ENCODE measurements at places on chromosomes 7 and 10.
A peak's percentile ranks its signal among the peaks of the same experiment; 100 is the strongest.

DNA sequence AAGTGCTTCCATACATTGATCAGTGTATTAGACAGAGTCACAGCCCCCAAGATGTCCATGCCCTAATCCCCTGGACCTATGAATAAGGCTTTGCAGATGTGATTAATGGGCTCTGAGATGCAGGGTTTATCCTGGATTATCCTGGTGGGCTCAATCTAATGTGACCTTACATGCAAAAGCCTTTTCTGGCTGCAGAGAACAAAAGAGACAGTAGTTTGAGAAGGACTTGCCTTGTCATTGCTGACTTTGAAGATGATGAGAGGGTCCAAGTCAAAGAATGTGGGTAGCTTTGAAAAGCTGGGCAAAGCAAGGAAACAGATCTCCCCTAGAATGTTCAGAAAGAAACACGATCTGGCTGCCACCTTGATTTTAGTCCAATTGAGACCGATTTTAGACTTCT lies 238.7 kb downstream of the CCSER2 start:
- DNase-seq = no peak

- DNase-seq = no peak
Observed at GRCh38 chr10:95573964-95574604, 12.9 kb upstream of the SORBS1 start.

- peak; percentile 62 for DNase-seq
Observed at GRCh38 chr10:118241229-118242137, 100.6 kb downstream of the FAM204A start.

- DNase-seq = no peak
Observed at GRCh38 chr7:75650681-75651080, 88.1 kb downstream of the HIP1 start.

- no peak for DNase-seq
Observed at GRCh38 chr7:5532536-5533335, 109.1 kb upstream of the TNRC18 start.

- no peak for DNase-seq
Observed at GRCh38 chr10:104806801-104807200, 165.7 kb downstream of the SORCS3 start.

GRCh38 chr7:128833148-128833945 lies 3.1 kb downstream of the FLNC start:
- DNase-seq = no peak

- DNase-seq = no peak
Observed at GRCh38 chr7:26387731-26388130, 96.1 kb downstream of the SNX10 start.

- DNase-seq = no peak
Observed at GRCh38 chr10:63208986-63209385, 75.9 kb downstream of the NRBF2 start.

DNA sequence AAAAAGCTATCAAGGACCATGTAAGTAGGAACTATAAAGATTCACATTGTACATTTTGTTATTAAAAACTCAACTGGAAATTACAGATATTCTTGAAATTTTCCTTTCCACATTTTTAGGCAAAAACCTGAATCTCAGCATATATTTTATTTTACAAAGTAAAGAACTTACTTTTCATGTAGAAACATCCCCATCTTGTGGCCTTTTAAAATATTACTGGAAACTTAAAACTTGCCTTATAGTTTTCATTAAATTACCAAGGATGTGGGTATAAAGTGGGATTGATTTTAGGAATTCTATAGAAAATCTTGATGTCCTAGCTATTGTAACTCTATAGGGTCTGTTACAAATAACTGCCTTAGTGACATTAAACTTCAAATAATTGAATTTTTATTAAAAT lies 10.6 kb downstream of the DBF4 start:
- DNase-seq = peak; percentile 25

DNA sequence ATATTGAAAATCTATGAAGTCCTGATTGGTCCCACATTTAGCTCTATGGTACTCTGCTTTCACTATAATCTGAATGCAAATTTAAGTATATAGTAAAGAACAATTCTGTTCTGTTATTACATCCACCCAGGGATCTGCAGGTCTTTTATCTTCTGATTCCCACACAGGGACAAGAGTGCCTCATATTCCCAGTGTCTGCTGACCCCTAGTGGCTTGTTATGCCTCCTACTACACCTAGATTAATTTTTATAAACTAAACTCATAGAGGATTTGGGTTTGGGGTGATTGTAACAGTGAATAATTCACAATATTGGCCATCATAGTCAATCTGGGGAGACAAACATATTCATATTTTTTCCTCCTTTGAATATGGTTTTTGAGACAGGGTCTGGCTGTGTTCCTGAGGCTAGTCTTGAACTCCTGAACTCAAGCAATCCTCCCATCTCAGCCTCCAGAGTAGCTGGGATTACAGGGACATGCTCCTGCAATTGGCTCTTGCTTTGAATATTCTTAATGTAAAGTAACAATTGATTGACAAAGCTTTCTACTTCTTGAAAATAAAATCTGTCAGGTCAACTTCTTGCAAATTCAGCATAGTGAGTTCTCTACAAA lies 282.1 kb downstream of the KCND2 start:
- peak; percentile 1 for DNase-seq

- no peak for DNase-seq
Observed at GRCh38 chr10:32929634-32930033, 28.4 kb downstream of the ITGB1 start.

- DNase-seq = peak; percentile 90
Observed at GRCh38 chr7:44735403-44736165, 13.1 kb upstream of the ZMIZ2 start.

DNA sequence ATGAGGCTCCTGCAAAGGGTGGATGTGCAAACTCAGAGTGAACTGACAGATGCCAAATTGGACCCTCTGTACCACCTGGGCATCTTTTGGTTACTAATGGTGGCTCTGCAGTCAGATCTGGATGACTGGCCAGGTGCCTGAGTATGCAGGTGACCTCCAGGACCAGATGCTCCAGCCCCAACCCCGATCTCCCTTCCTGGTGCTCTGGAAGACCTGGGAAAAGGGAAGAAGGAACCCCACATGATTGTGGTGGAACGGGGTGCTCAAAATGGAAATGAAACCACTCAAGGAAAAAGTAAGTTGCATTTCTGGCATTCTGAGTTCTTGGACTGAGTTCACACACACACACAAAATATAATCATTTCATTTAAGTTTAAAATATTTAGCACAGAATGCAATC lies 9.8 kb upstream of the AEBP1 start:
- DNase-seq = no peak

GRCh38 chr7:73881352-73882046 lies 20.5 kb downstream of the TMEM270 start:
- DNase-seq = no peak

DNA sequence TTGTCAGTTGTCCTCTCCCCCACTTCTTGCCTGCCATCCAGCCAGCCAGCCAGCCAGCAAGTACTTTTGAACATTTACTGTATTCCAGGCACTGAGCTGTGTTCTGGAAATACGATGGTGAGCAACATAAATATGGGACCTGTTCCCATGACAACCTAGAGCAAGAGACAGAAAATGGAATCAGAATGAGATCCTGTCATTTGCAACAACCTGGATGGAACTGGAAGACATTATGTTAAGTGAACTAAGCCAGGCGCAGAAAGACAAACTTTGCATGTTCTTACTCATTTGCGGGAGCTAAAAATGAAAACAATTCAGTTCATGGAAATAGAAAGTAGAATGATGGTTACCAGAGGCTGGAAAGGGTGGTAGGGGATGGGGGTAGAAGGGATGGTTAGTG lies 140.7 kb downstream of the ICA1 start:
- no peak for DNase-seq

DNA sequence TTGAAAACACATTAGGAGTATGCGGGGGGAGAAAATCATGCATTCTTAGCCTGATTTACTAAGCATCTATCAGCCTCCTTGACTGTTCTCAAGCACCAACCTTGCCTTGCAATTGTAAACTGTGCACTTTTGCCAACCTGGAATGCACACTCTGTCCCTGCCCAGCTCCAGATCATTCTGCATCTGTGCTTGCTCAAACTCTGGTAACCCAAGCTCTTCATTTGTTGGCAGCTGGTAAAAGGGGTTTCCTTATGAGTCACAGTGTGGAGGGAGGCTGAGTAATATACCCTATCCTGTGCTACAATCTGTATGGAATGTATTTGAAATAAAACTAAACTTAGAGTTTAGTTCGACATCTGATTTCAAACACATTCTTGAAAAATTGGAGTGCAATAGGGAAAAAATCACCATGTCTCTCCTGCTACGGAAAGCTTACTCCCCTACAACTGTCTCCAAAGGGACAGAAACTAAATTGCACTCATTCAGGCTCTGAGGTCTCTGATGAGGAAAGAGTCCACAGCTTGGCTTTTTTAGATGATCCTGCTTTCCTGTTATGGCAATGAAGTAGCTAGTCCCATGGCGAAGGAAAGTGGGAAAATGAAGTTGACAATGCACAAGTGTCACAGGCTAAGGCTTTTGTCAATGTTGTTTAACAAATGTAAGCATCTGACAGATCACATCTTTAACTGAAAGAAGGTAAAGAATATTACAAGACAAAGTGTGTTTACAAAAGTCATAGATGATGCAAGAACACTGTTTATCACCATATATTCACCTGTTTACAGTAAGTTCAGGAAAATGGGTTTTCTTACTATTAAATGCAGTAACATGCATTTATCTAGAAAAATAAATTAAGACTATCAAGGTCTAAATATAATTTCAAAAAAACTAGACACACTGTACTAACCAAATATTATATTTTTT lies 61.9 kb downstream of the TES start:
- peak; percentile 89 for DNase-seq

DNA sequence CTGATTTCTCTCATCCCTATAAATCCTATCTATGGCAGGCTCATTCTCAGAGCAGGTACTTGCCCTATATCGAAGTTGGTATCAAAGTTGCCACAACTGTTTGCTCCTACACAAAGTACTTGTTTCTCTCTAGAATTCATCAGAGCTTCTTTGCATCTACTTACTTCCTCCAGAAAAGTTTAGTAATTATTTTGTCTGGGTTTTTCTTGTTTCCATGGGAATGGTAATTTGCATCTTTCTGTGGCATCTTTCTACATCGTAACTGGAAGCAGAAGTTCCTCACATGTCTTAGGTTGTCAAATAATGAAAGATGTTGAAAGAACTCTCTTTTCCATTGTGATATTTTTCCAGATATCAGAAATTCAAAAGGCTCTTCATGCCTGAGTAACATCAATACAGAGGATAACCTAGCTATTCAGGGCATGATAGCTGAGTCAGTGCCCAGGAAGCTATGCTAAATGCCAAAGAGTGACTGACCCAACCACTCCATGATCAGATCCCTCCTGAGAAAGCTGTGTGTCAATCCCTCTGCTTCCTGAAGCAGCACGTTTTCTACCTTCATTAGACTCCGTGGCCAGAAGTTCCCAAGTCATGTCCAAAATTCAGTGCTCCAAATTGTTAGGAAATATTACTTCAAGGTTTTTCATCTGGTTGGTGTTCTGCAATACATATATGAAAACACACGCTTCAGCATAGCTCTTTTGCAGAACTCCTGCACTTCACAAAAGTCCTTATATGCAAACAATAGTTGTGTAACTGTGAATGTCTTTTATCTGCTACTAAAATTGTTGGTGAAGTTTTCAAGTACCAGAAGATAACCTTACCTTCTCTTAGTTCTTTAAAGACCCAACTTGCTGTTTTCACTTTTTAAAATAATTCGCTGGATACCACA lies 216.5 kb downstream of the VTI1A start:
- no peak for DNase-seq

DNA sequence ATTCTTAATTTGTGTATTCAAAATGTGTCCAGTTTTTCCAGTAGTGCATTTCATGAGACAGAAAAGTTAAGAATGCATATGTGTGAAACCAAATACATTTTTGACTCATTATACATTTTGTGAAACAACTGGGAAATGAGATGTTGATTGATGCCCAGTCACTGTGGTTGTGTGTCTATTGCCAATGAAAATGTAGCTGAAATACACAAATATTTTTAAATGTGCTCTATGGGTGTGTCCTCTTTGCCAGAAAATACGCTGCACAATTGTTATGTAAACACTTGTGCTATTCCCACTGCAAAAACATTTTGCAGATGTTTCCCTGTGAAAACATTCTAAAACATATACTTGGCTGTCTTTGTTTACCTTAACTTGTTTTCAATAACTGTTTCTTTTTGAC lies 395.2 kb downstream of the TFEC start:
- no peak for DNase-seq

DNA sequence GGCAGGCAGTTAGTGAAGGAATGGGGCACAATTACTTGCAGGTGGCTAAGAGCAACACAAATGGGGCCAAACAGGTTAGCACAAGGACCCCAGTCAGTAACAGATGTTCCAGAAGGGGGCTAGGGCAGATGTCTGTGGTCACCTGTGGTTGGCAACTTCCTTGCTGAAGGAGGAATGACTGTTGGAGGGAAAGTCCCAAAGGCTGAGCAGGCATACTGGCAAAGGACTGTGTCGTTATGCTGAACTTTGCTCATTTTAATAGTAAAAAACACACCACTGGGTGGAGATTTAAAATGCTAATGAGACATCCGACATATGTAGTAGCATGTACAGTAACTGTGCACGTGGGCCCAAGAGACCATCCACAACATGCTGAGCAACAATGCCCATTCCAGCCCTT lies 511.6 kb downstream of the CALN1 start:
- no peak for DNase-seq

GRCh38 chr10:117186832-117187615 lies 10.3 kb upstream of the KCNK18 start:
- DNase-seq = no peak

- no peak for DNase-seq
Observed at GRCh38 chr7:108385834-108386422, 70.3 kb downstream of the NRCAM start.

GRCh38 chr10:5525561-5526341 lies 990 bp downstream of the CALML3 start:
- no peak for DNase-seq

DNA sequence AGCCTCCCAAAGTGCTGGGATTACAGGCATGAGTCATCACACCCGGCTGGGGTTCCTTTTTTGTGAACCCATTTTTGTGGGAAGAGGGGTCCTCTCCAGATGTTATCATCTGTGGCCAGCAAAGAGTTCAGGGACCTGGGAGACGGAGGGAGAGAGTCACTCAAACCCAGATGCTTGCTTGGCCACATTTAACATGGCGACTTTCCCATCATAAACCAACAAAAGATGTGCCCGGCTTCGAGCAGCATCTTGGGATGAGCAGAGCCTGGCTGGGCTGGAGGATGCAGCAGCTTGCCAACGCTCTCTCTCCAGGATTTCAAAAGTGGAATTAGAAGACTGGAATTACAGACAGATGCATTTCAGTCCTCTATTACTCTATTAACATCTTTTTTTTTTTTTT lies 19.1 kb upstream of the HABP2 start:
- DNase-seq = no peak

DNA sequence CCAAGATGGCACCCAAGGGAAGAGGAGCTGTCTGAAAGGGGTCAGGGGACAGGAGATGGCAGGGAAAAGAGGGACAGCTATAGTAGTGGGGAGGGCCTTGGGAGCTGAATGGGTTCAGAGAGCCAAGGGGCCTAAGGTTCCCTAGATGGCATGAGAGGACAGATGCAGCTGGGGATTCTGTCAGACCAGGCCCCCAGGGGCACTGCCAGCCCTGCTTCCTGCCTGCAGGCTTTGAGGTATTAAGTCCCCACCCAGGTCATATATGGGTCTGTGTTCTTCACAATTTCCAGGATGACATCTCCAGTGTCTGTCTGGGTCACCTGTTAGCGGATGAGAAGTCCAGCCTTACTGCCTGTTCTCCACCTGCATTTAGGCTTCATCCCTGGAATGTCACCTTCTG lies 56.7 kb downstream of the NEURL1 start:
- no peak for DNase-seq

Data from amniotic stem cell (primary cell).